ENCODE measurements at places on chromosomes 2 and 18.

DNA sequence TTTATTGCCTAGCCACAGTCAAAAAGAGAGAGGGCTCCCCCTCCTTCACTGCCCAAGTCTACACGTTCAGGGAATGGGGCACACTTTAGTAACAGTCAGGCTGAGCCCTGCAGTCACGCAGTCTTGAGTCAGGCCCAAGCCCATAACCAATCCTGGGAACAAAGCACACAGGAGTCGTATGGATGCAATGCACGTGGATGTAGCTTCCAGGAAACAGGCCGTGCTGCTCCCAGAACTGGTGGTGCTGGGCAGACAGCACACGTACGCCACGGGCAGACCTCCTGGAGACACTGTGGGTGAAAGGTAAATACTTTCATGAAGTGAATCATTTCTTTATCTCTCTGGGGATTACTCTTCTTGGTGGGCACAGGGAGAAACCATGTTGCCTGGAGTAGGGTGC lies 30.0 kb upstream of the MBP start:
- no peaks in the 10 kb centered on the region for H3K36me3 ChIP-seq
- H3K27ac ChIP-seq = no peak overlapping the region
- no peak for DNase-seq
- H3K4me1 ChIP-seq = no peaks in the 10 kb centered on the region
- peaks cover 6% of the 10 kb centered on the region for H3K27me3 ChIP-seq

DNA sequence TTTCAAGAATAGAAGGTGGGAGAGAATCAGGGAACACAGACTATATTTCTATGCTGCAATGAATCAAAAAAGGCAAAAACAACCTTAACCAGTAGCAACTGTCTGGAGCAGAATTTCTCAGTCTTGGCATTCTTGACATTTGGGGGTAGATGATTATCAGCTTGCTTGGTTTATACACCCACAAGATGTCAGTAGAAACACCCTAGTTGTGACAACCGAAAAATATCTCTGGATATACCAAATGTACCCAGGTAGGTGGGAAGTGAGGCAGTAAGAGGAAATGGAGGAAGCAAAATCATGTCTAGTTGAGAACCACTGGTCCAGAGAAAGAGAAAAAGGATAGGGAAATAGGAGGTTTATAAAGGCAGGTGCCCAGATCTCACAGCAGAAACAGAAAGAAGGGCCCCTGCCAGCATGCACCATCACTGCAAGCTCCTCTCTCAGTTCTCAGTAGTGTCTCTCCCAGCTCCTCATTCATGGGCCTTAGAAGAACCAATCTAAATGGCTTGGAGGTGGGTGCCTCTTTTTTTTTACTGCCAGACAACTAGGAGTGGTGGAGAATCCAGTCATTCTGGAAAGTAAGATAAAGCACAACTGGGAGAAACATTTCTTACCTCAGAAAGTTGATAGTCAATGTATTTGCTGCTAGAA lies 50.4 kb downstream of the MBD2 start:
- H3K27me3 ChIP-seq = no peaks in the 10 kb centered on the region
- H3K4me1 ChIP-seq = no peaks in the 10 kb centered on the region
- H3K4me3 ChIP-seq = no peak overlapping the region
- H3K36me3 ChIP-seq = no peaks in the 10 kb centered on the region

GRCh38 chr2:60735496-60736250 lies 20.4 kb upstream of the PAPOLG start:
- peak overlapping the region; percentile 21 for H3K4me3 ChIP-seq
- H3K36me3 ChIP-seq = no peaks in the 10 kb centered on the region
- DNase-seq = no peak
- H3K27ac ChIP-seq = no peak overlapping the region
- no peaks in the 10 kb centered on the region for H3K27me3 ChIP-seq
- H3K4me1 ChIP-seq = no peaks in the 10 kb centered on the region

DNA sequence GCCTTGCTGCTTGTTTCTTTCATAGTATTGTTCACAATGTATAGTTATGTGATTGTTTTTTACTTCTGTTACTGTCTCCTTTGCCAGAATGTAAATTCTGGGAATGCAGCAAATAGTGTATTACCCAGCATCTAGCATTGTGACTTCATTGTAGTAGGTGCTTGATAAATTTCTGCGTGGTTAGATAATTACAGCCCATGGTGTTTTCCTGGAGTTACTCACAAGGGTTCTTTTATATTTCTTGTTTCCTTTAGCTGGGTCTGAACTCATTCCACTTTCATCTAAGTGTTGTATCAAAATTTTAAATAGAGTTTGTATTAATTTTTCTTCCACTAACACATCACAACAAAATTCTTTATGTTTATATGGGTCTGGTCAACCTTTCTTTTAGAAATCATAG lies 132.6 kb downstream of the MAP4K4 start:
- H3K4me3 ChIP-seq = no peak overlapping the region
- no peak for DNase-seq
- H3K36me3 ChIP-seq = no peaks in the 10 kb centered on the region
- no peak overlapping the region for H3K27ac ChIP-seq
- H3K27me3 ChIP-seq = no peaks in the 10 kb centered on the region
- no peaks in the 10 kb centered on the region for H3K4me1 ChIP-seq
